ENCODE measurements at places on chromosomes 5 and 9. TPM values are rescaled to one million over a fixed set of nuclear protein-coding genes. Genes with fewer than 3 reads are reported as not detected.

- H3K4me1 ChIP-seq: no peaks in the 10 kb centered on the region
- H3K27ac ChIP-seq: no peak overlapping the region
- no peak for DNase-seq
- H3K36me3 ChIP-seq: no peaks in the 10 kb centered on the region
Observed at GRCh38 chr5:40027400-40027799, 602.6 kb upstream of the DAB2 start.

The WWC1 gene
- total RNA-seq: not detected

GRCh38 chr5:62828742-62829603, 250.4 kb downstream of the LRRC70 start:
- H3K27ac ChIP-seq: no peak overlapping the region
- DNase-seq: no peak
- no peaks in the 10 kb centered on the region for H3K27me3 ChIP-seq
- H3K4me1 ChIP-seq: no peaks in the 10 kb centered on the region
- H3K36me3 ChIP-seq: no peaks in the 10 kb centered on the region

- peaks cover 6% of the 10 kb centered on the region for H3K36me3 ChIP-seq
- H3K27me3 ChIP-seq: no peaks in the 10 kb centered on the region
- no peak for DNase-seq
- H3K27ac ChIP-seq: no peak overlapping the region
- H3K4me1 ChIP-seq: peaks cover 47% of the 10 kb centered on the region
Observed at GRCh38 chr5:32420506-32420905, 24.0 kb downstream of the ZFR start.

- no peaks in the 10 kb centered on the region for H3K36me3 ChIP-seq
- no peak for DNase-seq
- no peaks in the 10 kb centered on the region for H3K27me3 ChIP-seq
- H3K4me1 ChIP-seq: peaks cover 13% of the 10 kb centered on the region
- H3K4me3 ChIP-seq: no peak overlapping the region
Observed at GRCh38 chr5:958701-959571, 49.7 kb upstream of the NKD2 start.

DNA sequence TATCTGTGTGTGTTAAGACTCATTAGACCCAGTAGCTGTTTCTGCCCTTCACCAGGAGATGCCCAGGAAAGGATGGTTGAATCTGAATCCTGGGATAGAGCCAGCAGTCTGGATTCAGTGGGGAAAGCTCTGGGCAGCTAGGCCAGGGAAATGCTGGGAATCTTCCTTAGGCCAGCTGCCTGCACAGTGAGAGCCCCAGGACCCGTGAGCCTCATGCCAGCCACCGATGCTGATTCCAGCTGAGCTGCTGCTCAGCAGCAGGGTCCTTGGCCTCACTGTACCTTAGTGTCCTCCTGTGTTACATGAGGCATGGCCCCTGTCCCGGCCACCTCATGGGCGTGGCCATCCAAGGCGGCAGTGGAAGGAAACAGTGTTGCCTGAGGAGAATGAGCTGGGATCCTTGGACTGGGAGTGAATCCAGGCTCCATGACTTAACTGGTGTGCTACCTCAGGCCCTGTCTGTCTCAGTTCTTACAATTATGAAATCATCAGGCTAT, 87.1 kb downstream of the AMBP start:
- H3K27ac ChIP-seq: no peak overlapping the region
- no peak for DNase-seq
- peaks cover 67% of the 10 kb centered on the region for H3K4me1 ChIP-seq
- no peaks in the 10 kb centered on the region for H3K27me3 ChIP-seq

DNA sequence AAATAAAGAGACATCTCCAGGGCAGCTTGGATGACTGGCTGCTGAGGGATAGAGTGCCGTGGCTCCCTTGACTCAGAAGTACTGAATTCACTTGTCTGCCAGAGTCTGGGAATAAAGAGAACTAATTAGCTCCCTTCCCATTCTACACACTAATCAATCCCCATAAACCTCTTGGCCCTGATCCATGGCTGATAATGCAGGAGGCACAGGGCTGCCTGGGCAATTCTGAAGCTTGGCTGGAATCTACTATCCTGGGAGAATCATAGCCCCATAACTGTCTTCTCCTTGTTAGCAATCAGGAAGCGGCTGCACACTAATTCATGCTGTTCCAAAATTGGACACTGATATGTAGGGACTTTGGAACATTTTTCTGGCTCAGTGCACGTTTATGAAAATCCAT, 197.7 kb downstream of the PTTG1 start:
- no peak overlapping the region for H3K27ac ChIP-seq
- no peaks in the 10 kb centered on the region for H3K27me3 ChIP-seq
- no peaks in the 10 kb centered on the region for H3K4me1 ChIP-seq
- no peak overlapping the region for H3K4me3 ChIP-seq

GRCh38 chr5:148792744-148793143, 33.7 kb upstream of the ADRB2 start:
- no peak for DNase-seq
- no peaks in the 10 kb centered on the region for H3K36me3 ChIP-seq
- H3K4me3 ChIP-seq: no peak overlapping the region

Measured in thoracic aorta (tissue), 2 donors.